CD4-positive, alpha-beta T cell treated with Interleukin-12 subunit alpha and Interleukin-12 subunit beta, for 1 hour (primary cell): ENCODE measurements at places on chromosomes 12 and 14.
A peak's percentile ranks its signal among the peaks of the same experiment; 100 is the strongest.

DNA sequence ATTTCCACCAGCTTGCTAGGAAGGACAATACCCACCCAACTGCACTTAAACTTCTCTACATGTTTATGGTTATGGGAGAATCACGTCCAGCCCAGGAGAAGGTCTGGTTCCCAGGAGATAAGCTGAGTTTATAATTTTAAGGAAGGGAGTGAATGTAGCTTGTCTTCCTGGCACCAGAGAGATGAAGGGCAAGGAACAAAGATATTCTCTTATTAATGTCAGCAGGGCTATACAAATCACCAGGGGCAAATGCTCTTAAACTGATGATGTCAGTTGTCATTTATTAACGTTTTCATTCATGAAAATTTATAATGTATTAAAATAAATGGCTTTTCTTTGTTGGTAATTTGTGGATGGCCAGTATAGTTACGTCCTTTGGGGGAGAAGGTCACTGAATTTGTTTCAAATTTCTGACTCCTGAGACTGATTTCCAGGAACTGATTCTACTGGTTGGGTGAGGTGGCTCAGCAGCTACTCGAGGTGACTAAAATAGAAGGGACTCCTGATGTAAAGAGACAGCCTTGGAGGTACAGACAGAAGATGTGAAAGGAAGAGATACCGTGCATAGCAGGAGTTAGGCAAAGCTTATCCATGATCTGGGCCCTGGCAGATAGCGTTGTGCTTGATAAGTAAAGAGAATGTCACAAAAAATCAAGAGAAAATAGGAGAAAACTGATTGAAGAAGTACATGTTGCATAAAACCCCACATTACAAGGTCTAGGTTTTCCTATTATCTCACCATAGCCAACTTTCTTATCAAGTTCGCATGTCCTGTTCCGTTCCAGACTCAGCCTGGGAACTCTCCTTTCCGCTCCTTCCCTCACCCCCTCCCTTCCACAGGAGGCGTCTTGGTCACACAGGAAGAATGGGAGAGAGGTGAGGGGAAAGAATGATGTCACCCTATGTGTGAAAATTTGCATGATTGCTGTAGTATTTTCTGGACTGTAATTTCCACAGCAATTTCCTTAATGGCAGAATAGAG is 367.1 kb upstream of the FAR2 start:
- no peak for DNase-seq

- DNase-seq, result peak; percentile 48
Observed at GRCh38 chr12:47207829-47208248, 128.1 kb upstream of the AMIGO2 start.

GRCh38 chr12:111230649-111231048 is 138.2 kb downstream of the PHETA1 start:
- DNase-seq, result no peak

GRCh38 chr12:26119391-26119989 is 5.3 kb downstream of the BHLHE41 start:
- no peak for DNase-seq

DNA sequence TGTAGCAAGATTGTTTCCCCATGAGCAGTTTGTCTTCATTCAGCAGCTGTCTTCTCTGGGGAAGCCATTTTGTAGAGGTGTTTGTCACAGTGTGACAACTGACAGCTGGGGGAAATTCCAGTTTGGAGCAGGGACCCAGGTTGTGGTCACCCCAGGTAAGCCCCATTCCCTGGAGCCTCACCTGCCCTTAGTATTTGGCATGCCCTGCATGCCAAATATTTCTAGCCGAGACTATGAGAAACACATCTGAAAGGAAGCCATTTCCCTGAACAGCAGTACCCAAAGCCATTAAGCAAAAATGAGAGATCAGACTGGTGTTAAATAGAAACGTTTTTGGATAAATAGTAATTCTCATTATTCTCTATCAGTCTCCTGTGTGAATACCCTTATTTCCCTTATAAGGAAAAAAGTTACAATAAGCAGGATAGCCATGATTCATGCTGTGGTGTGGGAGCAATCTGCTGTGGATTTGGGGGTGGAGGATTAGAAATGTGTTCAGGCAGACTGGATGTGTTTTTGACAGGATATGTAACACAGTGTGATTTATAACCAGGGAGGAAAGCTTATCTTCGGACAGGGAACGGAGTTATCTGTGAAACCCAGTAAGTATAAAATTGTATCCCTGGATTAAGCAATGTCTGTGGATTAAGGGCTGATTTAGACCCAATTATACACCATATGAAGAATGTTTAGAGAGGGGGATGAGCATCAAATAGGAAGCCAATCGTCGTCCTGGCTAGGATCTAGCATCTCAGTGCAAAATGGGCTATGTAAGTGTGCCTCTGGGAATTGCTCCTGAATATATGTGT is 68.9 kb downstream of the DAD1 start:
- DNase-seq, result no peak

- DNase-seq, result no peak
Observed at GRCh38 chr14:100988011-100988410, 84.5 kb upstream of the RTL1 start.

GRCh38 chr14:104935026-104935650 is 10.5 kb downstream of the PLD4 start:
- DNase-seq, result no peak

- no peak for DNase-seq
Observed at GRCh38 chr14:25698111-25698510, 648.2 kb upstream of the STXBP6 start.

DNA sequence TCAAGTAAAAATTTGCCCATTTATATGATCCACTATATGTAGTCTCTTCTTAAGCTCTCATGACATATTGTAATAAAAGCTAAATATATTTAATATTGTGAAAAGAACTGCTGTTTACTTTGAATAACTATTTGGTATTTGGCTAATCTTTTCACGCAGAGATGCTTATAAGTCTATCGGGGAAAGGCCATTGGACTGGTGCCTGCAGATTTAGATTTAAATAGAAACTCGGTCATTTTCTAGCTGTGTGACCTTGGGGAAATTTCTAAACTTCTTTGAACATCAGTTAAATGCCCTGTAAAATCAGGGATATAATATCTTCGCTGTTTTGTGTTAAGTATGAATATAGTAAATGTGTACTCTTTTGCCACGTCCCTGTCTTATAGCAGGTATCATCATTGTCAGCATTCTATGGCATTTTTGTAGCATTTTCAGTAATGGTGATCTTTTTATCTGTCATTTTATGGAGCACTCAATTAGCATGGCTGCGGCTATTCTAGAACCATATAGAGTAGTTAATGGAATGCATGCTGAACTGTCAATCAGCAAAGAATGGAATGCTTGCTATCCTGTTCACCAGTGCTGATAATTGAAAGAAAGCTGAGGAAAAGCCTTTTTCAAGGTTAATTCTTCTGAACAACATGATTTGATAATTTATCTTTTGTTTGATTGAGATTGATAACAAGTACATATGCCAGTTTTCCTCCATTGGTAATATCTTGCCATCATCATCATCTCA is 181.2 kb downstream of the TMTC2 start:
- DNase-seq, result no peak

- DNase-seq, result no peak
Observed at GRCh38 chr12:79546466-79547043, 144.2 kb downstream of the PAWR start.

DNA sequence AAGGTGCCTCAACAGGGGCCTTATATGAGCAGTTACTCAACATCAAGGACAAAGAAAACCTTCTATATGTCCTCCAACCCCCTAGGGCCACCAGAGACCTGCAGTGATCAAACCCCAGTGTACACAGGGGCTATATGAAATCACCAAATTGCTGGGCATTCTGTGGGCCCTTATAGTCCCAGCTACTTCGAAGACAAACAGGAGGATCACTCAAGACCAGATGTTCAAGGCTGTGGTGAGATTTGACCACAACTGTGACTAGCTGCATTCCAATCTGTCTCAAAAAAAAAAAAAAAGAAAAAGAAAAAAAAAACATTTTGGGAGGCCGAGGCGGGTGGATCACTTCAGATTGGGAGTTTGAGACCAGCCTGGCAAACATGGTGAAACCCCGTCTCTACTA is 51.0 kb upstream of the PRB2 start:
- DNase-seq, result no peak

- no peak for DNase-seq
Observed at GRCh38 chr14:34824826-34825225, 50.3 kb downstream of the BAZ1A start.

DNA sequence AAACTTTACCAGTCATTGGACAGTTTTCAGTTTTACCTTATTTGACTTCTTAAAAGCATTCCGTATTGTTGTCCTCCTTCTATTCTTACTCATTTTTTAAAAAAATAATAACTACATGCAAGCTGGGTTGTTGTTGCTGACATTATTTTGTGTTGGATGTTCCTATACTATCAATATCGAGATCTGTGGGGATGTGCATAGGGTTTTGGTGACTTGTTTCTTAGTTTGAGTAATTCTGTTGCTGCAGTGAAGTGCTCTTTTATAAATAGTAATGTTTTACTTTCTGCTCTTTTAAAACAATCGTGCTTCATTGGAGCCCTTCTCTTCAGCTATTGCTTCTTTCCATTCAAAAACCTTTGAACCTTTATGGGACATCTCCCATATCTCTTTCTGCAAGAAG is 79.4 kb downstream of the METTL25 start:
- no peak for DNase-seq

- DNase-seq, result no peak
Observed at GRCh38 chr12:68428724-68429501, 96.8 kb upstream of the MDM1 start.

- DNase-seq, result peak; percentile 68
Observed at GRCh38 chr12:57093415-57094207, 4.7 kb downstream of the NAB2 start.

DNA sequence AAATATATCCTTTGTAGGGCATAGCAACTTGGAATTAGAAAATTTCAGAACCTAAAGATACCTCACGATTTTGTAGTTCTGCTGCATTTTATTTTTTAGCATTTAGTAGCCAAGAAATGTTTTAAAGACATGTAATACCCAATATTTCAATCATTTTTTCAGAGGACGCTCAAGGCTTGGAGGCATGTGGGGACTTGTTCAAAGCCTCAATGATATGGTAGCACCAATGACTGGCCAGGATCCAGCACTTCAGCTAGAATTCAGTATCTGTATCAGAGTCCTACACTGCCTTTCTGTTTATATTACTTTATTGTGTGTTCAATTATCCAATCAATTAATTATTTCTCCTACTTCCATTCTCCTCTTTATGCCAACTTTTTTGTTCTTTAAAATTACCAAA is 154.8 kb upstream of the NEDD1 start:
- no peak for DNase-seq

DNA sequence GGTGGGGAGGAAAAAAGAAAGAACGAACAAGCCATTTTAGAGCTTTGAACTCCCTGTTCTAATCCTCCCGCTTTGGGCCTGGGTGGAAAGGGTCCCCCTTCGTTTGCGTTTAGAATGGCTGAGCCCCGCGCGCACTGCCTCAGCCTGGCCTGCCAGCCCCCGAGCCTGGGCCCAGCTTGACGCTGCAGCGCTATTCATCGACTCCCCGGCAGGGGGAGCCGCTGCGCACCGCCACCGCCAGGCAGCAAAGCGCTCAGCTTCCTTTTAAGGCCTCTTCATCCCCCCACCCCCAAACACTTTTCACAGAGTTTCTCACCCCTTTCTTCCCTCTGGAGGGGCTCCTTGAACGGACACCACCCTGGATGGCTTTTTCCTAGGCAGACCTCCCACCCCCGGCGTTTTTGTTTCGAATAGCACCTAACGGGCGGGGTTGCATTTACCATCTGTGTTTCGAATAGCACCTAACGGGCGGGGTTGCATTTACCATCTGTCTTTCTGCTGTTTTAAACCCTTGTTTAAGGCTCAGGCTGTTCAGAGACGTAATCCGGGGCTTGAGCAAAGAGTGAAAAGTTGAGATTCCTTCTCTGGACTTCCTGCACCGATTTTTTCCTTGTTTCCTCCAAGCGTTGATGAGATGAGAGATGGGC is 56.4 kb upstream of the PIWIL1 start:
- DNase-seq, result peak; percentile 3

DNA sequence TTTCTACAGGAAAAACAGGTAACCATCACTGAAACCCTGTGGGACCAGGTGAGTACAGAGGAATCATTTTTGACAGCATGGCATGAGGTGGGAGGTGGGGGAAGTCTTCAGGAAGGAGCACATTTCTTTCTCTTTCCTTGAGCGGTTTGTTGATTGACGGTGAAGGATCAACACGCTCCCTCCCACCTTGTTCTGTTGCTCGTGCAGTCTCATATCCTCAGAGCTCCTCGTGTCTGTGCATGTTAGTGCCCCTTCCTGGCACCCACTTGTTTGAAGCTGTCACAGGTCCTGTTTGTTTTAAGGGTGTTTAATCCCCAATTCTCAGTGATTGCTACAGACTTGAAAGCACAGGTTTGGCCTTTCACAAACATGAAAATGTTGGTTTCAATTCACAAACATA is 4.4 kb downstream of the C12orf54 start:
- DNase-seq, result no peak

GRCh38 chr14:22553445-22553844 is 35.6 kb downstream of the DAD1 start:
- DNase-seq, result no peak

DNA sequence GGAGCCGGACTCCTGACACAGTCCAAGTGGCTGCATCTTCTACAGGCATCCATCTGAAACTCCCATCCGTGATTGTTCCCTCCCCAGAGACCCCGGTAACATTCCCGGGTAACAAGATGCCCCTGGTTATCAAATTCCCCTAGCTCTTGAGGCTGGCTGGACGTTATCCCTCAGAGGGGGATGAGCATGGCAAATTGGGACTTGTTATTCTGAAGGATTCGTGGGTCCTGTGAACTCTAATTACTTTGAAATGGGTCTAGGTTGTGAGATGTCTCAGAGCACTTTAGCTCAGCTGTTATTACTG is 642 bp upstream of the PAN2 start:
- DNase-seq, result no peak

DNA sequence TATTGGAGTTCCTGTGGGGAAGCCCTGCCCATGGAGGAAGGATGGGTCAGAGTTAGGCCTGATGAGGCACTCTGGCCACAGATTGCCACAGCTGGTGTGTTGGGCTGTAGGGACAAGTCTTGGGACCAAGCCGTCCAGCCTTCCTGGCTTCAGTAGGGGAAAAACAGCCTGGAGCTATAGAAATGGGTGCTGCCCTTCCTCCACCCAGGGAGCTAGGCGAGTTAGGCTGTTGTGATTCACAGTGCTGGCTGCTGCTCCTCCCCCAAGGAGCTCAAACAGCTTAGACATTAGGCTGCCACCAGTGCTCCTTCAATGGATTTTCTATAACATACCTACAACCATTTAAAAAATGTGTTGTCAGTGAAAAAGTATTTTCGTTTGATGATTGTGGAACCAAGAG is 274.3 kb downstream of the RPL10L start:
- DNase-seq, result no peak

GRCh38 chr14:73829526-73830431 is 21.9 kb upstream of the PTGR2 start:
- DNase-seq, result peak; percentile 19

- no peak for DNase-seq
Observed at GRCh38 chr14:84809158-84809557, 720.8 kb upstream of the FLRT2 start.

DNA sequence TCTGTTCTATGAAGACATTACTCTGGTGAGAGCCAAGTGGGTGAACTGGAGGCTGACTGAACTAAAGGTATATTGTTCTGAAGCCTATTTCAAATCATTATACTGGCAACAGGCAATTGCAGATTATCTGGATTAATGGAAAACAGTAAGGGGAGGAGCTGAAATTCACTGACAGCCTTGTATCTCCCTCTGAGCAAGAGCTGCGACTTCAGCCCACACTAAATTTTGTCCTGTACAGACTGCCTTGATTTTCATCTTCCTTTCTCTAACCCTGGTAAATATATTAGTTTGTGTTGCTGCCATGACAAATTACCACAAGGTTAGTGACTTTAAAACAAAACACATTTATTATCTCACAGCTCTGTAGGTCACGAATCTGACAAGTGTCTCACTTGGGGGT is 231.1 kb downstream of the SLC2A13 start:
- no peak for DNase-seq

GRCh38 chr12:39538679-39539104 is 80.9 kb downstream of the ABCD2 start:
- no peak for DNase-seq
